ENCODE measurements at places on chromosomes 7 and 10.

- DNase-seq, result no peak
These were observed 228.4 kb downstream of the TRIL start for GRCh38 chr7:28729727-28730126.

GRCh38 chr7:130141161-130141883, 63.9 kb downstream of the TMEM209 start:
- no peak for DNase-seq

GRCh38 chr10:13893926-13894325, 307.2 kb downstream of the PRPF18 start:
- no peak for DNase-seq

GRCh38 chr10:116774728-116775151, 32.4 kb upstream of the HSPA12A start:
- DNase-seq, result no peak

DNA sequence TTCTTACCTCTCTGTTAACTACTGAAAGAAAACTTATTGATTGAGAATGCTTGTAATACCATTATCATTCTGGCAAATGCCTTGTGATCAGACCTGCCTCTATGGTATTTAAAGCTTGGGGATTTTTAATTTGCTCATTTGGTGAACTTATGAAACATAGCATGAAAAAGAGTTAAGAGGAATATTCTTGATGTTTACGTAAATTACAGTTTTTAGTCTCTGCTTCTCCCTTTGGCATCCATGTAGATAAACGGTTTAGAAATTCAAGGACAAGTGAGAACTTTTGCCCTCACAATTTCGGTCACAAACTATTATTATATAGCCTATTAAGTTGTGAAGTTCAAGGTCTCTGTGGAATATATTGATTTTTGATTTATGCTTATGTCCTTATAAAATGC, 11.2 kb upstream of the CELF2 start:
- DNase-seq, result no peak

- no peak for DNase-seq
These were observed 31.3 kb upstream of the ZNRF2 start for GRCh38 chr7:30252885-30253795.

DNA sequence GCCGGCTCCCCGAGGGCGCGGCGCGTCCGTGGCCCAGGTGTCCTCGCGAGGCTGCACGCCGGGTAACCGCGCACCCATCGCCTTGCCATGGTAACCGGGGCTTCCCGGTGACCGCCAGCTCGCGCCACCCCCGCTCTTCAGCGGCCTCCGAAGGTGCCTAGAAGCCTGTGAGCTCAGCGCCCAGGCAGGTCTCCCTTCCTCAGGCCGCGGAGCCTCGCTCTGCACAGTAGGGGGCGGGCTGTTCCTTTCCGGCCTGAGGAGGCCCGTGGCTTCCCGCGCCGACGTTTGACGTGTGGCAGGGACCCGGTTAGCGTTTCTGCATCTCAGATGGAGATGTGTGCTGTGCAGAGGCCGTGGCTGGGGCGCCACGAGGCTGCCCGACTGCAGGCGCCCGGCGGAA, 117.1 kb downstream of the DYNC2I1 start:
- DNase-seq, result no peak

DNA sequence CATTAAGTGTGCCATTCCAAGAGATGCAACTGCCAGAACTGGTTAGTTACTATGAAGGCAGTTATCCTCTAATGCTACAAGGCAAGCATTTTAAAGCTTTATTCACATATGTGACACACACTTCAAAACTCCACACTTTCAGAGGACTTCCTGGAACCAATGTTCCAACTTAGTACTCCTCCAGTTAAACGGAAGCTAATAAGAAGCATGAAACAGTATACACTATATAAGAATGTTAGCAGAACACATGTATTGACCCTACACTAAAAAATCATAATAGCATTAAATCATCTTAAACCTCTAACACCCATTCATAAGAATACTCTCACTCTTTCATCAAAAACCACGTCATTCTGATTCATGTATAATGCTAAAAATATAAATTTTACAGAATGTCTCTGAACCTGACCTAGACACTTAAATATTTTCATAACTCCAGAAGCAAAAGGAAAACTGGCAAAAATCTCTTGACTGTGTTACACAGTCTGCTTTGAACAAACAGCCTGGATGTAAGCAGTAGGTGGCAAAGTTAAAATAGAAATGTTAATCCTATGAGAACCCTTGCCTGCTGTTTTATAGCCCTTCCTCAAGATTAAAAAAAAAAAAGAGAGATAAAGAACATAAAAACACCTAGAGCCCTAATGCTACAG, 135.0 kb downstream of the SEMA3C start:
- no peak for DNase-seq

DNA sequence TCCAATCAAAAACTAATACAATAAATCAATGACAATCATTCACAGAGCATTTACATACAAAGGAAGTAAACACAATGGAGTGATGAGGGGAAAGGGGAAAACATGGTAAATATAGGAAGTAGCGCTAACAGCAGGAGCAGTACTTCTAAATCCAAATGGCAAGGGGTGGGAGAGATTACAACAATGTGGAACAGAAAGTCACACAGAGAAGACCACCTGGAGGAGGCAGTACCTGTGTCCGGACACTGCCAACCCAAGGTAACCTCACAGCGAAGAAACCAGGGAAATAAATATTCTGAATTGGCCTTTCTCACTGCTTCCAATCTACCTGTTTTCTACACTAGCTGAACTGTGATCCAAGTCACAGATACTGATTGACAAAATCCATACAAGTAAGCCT, 58.2 kb downstream of the ABI1 start:
- DNase-seq, result no peak

GRCh38 chr7:113086431-113086888, at the start of gene GPR85:
Gene GPR85 (minus strand): TSS chr7:113086827. CDS start chr7:113084721, 2,106 bp downstream.
- no peak for DNase-seq

Measured in omental fat pad (tissue), 4 donors.